ENCODE measurements at places on chromosomes 13 and 19.

- no peak for DNase-seq
Observed at GRCh38 chr19:4054441-4055208, 12.1 kb downstream of the ZBTB7A start.

- DNase-seq, result no peak
Observed at GRCh38 chr13:79815041-79815440, 334.1 kb downstream of the NDFIP2 start.

GRCh38 chr19:8655340-8655709, 24.9 kb downstream of the NFILZ start:
- DNase-seq, result no peak

- DNase-seq, result no peak
Observed at GRCh38 chr13:110017379-110017778, 231.0 kb upstream of the IRS2 start.

Data from NCI-H1694 (cell line).